ENCODE measurements at places on chromosomes 11 and 22. TPM values are rescaled to one million over a fixed set of nuclear protein-coding genes. Genes with fewer than 3 reads are reported as not detected.

The TFIP11 gene
- total RNA-seq = 39.1 TPM

The EIF3F gene
- 152 TPM for total RNA-seq

The SLC5A1 gene
- total RNA-seq = not detected

The PKDREJ gene
- total RNA-seq = not detected

The TBX10 gene
- not detected for total RNA-seq

The RFPL2 gene
- not detected for total RNA-seq

The APOA5 gene
- not detected for total RNA-seq

The HPX gene
- 1.7 TPM for total RNA-seq

The AHNAK gene
- total RNA-seq = 1,007 TPM

The SCUBE2 gene
- total RNA-seq = 50.6 TPM

The TUG1 gene
- total RNA-seq = 58.5 TPM

The TRIM64C gene
- not detected for total RNA-seq

The CDC42BPG gene
- total RNA-seq = 0.19 TPM

The MRGPRF gene
- total RNA-seq = 59.4 TPM

- DNase-seq = no peak
Measured at GRCh38 chr22:17808693-17809403, 34.6 kb upstream of the BID start.

DNA sequence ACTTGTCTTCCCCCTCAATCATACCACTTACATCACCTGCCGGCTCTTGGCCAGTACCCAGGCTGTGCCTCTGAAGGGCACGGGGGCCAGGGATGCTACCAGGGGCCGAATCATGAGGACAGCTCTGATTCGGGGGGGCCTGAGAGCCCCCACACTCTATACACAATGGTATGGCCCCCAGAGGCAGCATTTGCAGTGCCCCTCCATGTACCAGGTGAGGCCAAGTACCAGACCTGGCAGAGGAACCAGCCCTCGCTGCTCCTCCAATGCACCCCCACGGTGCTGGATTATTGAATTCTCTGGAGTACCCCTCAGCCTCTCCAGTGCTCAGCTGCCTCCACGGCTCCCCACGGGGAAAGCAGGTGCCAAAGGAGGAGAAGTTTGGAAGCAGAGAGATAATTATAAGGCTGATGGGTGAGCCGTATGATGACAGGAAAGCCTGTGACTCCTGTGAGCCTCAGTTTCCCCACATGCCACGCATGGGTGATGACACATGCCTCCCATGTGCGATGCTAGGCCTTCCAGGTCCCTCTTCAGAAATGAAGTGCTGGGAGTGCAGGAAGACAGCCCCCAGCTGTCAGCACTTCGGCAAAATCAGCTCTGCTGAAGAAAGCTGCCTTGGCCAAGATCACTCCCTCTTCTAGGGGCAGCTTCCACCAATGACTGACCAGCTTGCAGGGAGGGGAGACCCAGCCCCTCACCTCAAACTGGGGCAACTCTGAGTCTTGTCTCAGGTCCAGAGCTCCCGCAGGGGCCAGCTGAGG, 69.9 kb downstream of the THAP12 start:
- no peak for DNase-seq

- DNase-seq = no peak
Measured at GRCh38 chr11:1421291-1421690, 31.6 kb downstream of the BRSK2 start.

DNA sequence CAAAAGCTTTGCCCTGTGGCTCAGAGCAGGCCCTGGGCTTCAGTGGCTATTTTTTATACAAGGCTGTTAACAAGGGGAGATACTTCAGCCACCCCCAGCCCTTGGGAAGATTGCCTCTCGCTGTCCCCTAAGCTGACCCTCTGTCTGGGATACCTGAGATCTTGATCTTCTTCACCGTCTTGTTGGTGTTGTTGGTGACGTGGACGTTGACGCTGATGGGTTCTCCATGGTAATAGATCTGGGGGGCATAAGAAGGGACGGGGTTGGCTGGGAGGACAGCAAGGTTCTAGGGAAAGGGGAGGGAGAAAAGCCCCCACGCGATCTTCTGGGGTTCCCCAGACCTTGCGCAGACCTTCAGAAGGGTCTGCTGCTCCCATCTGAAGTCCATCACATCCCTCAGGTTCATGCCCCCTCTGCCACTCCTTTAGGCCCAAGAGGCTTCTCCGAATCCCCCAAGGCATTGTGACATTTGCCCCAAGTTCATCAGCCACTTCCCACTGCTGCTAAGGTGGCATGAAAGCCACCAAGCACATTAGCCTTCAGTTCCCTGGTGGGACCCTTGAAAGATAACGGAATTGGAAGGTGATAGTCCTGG, 36.7 kb downstream of the TPBGL start:
- DNase-seq = no peak

GRCh38 chr22:42073621-42074041, 417 bp upstream of the PHETA2 start:
- no peak for DNase-seq

GRCh38 chr22:20131859-20132685, 468 bp downstream of the ZDHHC8 start:
- DNase-seq = no peak

DNA sequence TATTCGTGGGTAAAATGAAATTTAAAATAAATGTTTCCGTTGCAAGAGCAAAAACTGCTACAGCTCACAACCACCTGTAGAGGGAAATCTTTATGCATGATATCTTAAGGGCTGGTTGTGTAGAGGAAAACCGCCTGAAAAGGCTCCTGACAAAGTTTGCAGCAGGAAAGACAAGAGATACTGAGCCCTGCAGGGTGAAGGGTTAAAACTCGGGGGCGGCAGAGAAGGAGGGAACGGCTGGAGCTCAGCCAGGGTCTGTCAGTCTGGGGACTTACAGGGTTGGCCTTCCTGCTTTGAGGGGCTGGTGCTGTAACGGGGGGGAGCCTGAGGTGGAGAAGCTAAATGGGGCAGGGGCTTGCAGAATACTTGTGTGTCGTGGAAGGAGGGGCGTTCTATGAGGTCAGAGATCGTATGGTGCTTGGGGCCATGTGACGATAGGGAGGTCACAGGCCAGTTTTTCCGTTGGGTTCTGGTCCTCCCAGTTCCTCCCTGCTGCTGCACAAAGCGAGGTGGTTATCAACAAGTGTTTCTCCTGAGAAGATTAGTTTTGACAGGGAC, 122.9 kb upstream of the HSD17B12 start:
- DNase-seq = no peak

DNA sequence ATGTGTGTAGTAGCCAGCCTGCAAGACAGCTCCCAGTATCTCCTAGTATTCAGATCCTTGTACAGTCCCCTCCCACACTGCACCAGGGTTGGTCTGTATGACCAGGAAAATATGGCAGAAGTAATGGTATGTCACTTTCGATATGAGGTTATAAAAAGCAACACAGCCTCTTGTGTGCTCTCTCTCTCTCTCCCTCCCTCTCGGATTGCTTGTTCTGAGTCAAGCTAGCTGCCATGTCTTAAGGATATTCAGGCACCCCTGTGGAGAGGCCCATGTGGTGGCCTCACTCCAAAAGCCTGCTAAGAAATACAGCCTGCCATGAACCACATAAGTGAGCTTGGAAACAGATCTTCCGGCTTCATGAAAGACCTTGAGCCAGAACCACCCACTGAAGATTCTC, 25.4 kb downstream of the FXYD6 start:
- no peak for DNase-seq

- no peak for DNase-seq
Measured at GRCh38 chr11:35764417-35764816, 101.8 kb downstream of the TRIM44 start.

GRCh38 chr11:6627762-6628241, 8.6 kb upstream of the TPP1 start:
- DNase-seq = no peak

GRCh38 chr11:60363542-60364470, 14.5 kb upstream of the MS4A7 start:
- no peak for DNase-seq

DNA sequence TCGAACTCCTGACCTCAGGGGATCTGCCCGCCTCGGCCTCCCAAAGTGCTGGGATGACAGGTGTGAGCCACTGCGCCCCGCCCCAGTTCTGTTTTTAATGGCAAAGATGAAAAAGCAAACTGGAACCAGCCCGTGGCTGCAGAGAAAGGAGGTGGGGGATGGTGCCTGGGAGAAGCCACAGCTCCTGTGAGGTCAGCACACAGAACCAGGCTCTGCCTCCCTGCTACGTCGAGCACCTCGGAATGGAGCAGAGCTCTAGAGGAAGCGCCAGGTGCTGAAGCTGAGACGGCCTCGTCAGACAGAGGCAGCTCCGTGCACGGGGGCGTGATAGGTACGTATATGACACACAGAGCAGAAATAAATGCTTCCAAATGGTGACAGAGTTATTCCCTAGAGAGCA, 8.5 kb downstream of the DRD4 start:
- no peak for DNase-seq

DNA sequence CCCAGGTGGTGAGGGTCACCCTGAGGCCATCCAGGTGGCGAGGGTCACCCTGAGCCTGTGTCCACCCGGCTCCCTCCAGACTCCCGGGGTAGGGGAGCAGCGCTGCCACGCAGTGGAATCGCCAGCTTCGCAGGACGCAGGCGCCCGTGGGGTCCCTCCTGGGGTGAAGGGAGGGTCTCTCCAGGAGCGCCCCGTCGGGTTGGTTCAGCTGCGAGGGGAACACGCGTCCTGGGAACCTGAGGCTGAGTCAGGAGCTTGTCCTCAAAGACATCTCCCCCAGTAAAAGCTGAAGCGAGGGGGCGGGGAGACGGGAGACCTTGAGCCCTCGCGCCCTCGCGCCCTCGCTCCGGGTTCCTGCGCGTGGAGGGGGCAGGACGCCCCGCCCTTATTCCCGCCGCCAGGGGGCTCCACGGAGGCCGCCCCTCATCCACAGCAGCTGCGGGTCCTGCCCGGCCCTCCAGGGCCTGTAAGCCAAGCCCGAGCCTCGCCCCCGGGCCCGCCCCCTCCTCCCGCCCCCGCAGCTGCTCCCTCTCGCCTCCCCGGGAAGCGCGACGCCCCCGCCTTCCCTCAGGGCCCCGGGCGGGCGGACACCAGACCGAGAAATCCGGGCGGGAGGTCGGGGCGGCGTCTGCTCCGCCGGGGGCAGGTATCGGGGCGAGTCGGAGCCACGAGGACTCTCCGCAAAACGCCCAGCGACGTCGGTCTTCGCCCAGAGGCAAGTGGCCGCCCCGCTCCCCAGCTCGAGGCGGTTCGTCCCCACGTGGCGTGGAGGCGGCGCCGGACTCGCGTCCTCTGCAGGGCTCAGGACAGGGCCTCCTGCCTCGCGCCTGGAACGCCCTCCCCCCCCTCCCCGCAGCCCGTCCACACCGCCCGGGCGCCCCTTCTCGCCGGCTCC, 22.8 kb downstream of the PIM3 start:
- peak; percentile 23 for DNase-seq

DNA sequence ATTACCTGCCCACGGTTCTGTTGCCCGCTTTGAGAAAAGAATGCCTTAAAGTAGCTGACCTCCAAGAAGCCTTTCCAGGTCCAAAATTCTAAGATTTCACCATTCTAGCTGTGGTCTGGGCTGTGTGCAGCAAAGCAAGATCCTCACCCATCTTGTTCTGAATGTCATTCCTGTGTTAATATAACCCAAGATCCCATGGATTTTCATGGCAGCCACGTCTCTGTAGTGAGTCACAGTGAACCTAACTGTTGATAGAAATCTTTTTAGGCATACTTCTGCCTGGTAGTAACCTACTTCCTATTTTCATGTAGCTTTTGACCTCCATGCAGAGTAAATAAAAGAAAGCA, 210.0 kb downstream of the NAV2 start:
- DNase-seq = no peak

DNA sequence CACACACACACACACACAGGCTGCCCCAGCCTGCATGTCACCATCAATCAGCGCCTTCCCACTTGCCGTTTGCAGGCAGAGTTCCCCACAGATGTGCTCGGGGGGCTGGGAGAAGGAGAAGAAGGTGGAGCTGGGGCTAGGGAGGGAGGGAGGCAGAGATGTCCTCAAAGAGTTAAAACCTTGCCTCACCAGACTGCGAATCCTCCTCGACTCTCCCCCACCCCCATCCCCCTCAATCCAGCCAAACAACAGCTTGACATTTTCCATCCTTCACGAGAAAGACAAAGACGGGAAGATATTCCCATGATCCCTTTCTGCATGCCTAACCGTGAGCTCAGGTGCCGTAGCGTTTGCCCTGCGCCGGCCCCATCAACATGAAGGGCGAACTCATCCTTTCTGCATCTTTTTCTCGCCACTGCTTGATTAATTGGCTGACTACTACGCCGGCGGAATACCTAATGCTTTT, 365.5 kb downstream of the MIAT start:
- DNase-seq = no peak

- DNase-seq = no peak
Measured at GRCh38 chr11:115344846-115345245, 159.4 kb downstream of the CADM1 start.

DNA sequence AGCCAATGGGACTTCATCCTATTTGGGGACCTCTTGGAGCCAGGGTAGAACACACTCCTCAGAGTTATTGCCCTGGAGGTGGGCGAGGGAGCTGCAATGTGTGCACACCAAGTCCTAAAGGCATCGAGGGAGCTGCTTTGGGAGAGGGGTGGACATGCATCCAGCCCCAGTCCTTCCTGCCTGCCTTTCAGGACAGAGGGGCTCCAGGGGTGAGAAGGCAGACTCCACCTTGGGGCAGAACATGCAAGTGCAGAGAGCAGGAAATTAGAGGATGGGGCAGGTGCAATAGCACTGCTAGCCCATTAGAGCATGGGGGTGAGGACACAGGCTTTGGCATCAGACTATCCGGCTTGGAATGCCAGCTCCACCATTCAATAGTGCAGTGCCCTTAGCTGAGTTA, 288.5 kb downstream of the OPCML start:
- DNase-seq = no peak

DNA sequence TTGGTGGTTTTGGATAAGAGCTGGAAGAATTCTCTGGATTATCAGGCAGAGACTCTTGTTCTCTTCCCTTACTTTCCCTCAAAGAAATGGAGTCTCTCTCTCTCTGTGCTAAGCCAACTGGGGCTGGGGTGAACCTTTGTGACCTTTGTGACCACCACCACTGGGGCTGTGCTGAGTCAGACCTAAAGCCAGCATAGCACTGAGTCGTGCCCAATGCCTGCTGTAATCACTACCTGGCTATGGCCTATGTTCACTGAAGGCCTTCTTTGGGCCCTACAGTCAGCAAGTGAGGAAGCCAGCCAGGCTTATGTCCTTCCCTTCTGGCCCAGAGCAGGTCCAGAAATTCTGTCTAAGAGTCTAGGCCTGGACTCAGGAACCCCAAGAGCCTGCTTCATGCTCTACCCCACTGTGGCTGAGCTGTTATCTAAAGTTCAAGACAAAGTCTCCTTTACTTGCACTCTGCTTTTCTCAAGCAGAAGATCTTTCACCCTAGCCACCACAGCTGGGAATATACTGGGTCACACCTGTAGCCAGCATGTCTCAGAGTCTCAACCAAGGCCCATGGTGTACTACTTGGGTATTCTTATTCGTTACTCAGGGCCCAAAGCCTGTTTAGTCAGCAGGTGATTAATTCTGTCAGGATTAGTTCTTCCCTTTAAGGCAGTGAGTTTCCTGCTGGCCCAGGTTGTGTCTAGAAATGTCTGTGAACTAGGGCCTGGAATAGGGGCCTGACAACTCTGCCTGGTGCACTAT, 86.0 kb downstream of the EHF start:
- no peak for DNase-seq

DNA sequence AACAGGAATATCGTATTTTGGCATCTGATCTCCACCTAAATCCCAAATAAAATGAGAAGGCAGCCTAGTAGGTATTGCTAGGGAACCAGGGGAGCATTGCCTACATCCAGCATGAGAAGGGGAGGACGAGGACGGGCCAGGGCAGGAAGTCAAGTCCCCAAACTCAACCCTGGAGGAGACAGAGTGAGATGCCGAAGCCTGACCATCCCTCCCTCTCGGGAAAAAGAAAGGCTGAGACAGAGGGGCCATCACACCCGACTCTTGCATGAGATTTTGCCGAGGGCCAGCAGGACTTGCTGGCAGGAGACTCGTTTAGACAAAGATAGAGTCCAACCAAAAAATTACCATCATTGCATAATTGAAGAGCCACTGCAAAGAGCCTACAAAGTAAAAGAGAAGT, 50.2 kb upstream of the SPATA19 start:
- peak; percentile 0 for DNase-seq
